Activated T-cell treated with anti-CD3 and anti-CD28 coated beads for 4 hours (primary cell): ENCODE measurements at places on chromosomes 7 and 10.
A peak's percentile ranks its signal among the peaks of the same experiment; 100 is the strongest.

DNA sequence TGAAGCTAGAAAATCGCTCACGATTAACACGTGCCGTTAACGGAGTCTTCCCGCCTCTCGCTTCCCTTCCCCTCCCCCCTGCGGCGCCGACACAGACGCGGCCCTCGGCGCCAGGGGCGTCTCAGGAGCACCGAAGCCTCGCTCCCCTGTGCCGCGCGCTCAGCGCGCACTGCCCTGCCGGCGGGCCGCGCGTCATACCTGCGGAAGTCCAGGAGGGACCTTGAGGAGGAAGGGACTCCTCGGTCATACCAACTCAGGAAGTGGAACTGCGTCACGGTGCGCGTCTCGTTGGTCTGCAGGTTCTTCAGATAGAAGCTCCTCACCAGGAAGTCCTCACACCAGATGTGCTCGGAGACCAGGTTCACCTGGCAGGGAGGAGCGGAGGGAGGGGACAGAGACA lies 239.6 kb downstream of the DNAJB6 start:
- peak; percentile 23 for DNase-seq

DNA sequence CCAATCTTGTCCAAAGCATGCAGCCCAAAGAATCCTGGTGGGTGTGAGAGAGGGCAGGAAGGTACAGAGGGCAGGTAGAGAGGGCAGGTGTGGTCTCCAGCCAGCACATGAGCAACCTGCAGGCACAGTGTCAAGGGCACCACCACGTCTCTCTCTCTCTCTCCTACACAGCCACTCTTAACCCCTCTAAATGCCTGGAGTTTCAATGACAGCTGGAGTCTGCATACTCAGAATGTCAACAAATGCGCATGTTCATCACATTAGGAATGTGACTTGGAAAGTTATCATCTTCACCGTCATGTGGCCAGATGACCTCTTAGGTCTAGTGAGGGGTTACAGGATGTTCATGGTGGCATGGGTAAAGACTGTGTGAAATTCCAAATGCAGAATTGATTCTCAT lies 456.8 kb downstream of the SORCS1 start:
- no peak for DNase-seq

- DNase-seq, result no peak
Observed at GRCh38 chr7:128021366-128021765, 9.9 kb downstream of the LRRC4 start.

DNA sequence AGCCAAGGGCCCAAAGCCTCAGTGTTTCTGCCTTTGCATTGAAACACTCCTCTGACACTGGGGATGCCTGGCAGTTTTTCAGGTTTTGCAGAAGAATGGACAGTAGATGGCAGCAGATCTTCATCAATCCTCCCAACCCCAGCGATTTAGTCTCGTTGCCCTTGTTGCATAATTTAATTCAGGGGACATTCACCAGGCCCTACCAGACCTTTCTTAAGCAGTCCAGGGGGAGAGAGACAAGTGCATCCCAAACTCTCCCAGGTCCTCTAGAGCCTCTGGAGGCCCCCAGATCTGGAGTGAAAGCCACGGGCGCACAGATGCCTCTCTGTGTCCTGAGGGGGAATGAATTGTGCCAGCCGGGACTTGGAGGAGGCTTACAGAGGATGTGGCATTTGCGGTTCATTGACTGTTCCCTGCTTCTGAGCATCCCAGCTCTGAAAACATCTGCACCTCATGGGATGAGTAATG lies 29.6 kb downstream of the MINDY4 start:
- DNase-seq, result peak; percentile 12

DNA sequence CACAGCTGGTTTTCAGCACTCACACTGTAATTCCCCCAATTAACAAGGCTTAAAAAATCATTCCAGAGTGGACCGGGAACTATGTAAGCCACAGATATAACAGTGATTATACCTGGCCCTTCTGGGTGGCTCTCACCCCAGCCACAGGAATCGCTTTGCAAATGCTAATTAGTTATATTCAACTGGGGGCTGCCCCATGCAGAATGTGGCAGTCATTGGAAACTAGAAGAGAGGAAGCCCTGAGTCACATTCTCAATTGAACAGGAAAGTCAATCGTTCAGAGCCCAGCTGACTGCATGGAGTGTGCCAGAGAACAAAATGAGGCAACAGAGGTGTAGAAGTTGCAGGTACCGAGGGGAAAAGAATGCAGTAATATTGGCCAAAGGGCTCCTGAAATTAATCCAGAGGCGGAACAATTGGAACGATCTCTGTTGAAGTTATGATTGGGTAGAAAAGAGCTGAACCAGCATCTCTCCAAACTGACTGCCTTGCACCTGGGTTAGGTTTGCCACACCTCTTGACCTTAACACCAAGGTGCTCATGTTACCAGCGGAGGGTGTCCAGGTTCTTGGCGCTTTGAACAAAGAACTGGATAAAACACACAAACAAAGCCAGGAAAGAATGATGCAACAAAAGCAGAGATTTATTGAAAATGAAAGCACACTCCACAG lies 909.7 kb upstream of the AUTS2 start:
- DNase-seq, result no peak

DNA sequence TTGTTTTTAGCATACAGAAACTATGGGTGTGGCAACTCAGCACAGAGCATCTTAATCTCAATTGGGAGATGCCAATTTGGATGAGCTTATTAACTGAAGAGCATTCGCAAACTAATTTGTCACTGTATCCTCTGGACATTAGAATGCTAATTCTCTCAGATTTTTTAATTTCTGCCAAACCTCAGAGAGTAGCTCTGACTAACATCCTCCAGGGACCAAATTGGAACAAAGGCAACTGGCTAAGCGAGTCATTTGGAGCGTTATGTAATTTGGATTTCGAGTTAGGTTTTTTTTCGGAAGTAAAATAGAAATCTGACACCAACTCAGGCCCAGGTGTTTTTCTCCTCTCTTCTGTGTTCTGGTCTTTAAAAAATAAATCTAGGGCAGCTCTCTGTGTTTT lies 201.9 kb downstream of the BMPER start:
- DNase-seq, result no peak

GRCh38 chr10:34498821-34499220 lies 316.3 kb downstream of the PARD3 start:
- DNase-seq, result no peak

- no peak for DNase-seq
Observed at GRCh38 chr10:111177379-111177778, 100.5 kb downstream of the ADRA2A start.

- no peak for DNase-seq
Observed at GRCh38 chr10:98361131-98362025, 53.6 kb downstream of the PYROXD2 start.

DNA sequence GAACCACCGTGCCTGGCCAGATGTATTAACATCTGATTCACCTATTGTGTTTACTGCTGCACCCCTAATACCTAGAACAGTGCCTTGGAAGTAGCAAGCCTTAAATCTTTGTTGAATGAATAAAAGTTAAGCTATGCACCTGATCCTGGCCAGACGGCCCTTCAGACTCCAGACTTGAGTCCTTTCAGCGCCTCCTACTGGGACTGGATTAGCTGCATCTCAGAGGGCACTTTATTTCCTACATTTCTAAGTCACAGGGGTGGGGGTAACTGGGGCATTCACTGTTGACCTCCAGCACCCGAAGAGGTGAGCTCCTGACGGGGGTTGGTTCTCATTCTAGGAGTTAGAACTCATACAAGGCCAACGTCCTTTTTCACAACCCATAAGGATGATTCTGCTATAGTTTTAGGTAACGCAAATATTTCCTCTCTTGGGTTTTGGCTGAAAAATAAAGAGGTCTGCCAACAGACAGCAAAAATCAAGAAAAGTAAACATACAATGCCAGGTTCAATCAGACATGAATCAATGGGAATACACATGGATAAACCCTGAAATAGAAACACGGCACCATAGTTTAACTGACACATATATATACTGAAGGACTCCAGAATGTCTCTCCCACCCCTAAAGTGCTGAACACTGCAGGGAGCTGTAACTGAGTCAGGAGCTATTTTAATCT lies 48.0 kb upstream of the DLG5 start:
- DNase-seq, result no peak

DNA sequence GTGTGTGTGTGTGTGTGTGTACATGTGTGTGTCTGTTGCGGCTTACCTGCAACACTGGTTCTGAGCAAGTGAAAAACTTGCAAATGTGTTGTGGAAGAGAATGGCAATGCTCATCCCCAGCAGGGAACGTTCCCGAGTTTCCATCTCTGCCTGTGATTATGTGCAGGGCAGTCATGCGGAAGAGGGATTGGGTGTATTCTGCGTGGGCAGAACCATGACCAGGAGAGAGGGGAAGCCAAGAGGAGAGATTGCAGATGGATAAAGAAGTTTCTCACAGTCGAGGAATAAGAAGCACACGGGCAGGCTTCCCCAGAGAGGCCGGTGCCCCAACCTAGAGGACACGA lies 99.9 kb downstream of the CTBP2 start:
- no peak for DNase-seq

- DNase-seq, result no peak
Observed at GRCh38 chr7:1567896-1568510, 1.8 kb downstream of the PSMG3 start.

- DNase-seq, result no peak
Observed at GRCh38 chr7:152735443-152736004, 24.0 kb upstream of the ACTR3B start.

GRCh38 chr7:101875283-101875846 lies 57.9 kb downstream of the CUX1 start:
- DNase-seq, result no peak

GRCh38 chr10:31974434-31975124 lies 45.9 kb upstream of the ARHGAP12 start:
- no peak for DNase-seq

GRCh38 chr10:118701529-118702323 lies 53.0 kb downstream of the CACUL1 start:
- no peak for DNase-seq

DNA sequence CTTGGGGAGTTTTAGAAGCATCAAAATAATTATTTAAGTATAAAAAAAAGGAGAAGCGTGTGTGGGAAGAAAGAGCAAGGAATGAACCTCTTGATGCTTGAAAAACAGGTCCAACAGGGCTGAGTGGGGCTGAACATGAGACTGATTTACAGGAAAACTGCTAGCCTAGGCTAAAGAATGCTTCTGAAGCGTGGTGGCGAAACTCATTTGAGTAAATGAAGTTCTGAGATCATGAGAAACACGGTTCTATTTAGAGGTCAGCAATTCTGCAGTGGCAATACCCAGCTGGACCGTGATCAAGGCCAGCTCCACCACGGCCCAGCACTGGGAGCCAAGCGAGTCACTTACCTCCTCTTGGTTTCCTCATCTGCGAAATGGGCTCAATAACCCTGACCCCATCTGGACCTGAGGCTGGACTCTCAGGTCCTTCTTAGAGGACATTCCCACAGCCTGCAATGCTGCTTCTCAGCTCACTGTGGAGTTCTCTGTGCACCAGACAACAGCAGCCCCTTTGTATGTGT lies 140.1 kb upstream of the ADAM12 start:
- no peak for DNase-seq

DNA sequence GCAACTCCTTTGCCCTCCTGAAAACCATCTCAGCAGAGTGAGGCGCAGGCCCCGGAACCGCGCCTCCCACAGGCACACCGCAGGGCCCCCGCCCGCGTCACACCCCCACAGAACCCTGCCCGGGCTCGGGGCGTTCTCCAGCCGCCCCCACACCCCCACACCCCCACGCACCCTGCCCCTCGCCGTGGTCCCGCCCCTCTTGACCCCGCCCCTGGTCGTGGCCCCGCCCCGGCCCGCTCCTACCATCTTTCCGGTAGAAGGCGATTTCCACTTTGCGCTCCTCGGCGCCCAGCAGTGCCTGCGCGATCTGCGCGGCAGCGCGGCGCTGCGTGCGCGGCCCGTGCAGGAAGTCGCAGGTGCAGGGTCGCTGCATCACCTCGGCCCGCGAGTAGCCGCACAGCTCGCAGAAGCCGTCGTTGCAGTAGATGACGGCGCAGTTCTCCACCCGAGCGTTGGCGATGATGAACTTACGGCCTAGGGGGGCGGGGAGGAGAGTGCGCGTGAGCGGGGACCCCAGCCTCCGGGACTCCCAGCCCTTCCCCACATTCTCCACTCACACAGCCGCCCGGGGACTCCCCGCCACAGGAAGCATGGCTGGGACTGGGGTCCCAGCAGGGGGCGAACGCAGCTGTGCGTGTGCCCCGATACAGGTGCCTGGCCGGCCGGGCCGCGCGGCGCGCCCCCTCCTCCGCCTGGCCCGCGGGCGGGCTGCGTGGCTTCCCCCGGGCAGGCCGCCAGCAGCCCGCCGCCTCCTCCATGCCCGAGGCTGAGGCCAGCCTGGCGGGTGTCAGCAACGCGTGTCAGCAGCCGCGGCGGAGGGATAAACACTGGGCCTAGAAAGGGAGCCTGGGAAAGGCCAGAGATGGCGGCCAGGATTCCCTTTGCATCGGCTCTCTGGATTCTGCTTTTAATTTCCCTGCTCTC lies 3.4 kb downstream of the KCNH2 start:
- DNase-seq, result peak; percentile 84

- DNase-seq, result no peak
Observed at GRCh38 chr10:26323219-26323618, 106.6 kb downstream of the GAD2 start.

DNA sequence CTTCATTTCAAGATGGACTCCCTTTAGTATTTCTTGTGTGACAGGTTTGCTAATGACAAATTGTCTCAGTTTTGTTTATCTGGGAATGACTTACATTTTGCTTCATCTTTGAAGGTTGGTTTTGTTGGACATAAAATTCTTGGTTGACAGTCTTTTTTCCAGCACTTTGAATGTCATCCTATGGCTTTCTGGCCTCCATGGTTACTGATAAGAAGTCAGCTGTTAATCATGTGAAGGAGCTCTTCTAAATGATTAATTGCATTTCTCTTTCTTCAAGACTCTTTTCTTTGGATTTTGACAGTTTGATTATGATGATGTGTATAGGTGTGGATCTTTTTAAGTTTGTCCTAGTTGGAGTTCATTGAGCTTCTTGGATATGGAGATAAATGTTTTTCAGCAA lies 26.9 kb upstream of the HHEX start:
- DNase-seq, result no peak

GRCh38 chr10:84563355-84563754 lies 235.0 kb downstream of the CCSER2 start:
- DNase-seq, result no peak

DNA sequence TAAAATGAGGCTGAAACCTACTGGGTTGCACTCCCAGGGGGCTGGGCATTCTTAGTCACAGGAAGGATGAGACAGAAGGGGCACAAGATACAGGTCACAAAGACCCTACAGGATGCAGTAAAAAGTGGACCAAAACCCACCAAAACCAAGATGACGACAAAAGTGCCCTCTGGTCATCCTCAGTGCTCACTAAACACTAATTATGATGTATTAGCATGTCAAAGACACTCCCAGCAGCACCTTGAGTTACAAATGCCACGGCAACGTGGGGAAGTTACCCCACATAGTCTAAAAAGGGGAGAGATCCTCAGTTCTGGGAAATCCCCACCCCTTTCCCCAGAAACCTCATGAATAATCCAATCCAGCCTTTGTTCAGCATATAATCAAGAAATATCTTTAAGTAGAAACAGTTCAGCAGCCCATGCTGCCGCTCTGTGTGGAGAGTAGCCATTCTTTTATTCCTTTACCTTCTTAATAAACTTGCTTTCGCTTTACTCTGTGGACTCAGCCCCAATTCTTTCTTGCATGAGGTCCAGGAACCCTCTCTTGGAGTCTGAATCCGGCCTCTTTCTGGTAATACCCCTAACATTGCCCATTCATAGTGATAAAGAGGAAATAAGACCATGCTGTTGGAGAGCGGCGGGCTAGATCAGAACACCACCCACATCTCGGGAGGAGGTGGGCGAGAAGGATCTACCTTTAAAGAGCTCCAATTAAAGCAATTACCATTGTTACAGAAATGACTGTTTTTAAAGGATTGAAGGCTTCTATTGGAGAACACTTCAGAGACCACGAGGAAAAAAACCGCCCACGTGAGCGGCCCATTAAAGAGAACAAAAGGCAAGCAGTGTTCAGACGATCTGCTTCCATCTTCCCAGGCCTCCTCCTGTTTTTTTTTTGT lies 170.9 kb downstream of the USP6NL start:
- DNase-seq, result peak; percentile 14

GRCh38 chr10:103280031-103280430 lies 3.1 kb downstream of the INA start:
- DNase-seq, result no peak
